ENCODE measurements at places on chromosomes 5 and 9.

- DNase-seq, result no peak
Observed at GRCh38 chr5:111859533-111860270, 102.7 kb upstream of the NREP start.

DNA sequence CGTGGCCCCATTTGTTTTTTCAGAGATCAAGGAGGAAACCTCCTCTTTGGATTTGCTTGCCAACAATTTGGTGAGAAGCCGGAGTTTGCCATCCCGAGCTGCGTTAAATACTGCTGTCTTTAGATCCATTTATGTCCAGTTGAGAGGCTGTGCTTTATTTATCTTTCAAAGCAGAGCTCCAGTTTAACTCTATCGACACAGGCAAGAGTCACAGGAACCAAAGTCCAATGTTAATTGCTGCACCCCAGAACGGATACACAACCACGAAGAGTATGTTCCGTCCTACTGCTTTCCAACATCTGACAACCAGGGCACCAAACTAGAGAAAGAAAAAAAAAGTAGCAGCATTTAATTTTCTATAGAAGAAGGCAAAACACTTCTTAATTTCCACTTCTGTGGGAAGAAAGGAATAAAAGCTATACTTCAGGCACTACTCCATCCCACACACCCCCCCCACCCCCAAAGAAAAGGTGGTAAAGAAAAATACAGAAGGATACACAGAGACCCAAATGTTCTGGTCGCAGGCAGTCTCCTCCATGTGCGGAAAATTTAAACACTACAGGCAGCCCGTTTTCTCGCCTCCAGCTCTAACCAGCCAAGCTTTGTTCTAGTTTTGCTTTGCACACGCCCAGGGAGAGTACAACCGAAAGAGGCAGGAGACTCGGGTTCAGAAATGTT is 1.1 kb downstream of the FEM1C start:
- no peak for DNase-seq

DNA sequence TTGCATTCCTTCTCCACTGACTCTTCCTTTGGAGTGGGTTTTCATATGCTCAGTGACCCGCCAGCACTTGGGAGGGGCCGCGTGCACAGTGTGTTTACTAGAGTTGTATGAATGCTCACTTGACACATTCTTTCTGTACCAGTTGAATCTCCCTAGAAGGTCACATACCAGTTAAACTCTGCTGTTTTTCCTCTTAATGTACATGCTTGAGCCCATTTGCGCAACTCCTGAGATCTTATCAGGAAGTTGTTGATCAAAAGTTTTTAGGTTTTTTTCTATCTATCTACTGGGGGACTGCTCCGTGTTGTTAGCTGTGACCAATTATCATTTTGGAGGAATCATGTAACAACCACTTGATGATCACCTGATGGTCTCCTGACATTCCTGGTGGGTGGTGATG is 392.7 kb downstream of the CDH9 start:
- no peak for DNase-seq

DNA sequence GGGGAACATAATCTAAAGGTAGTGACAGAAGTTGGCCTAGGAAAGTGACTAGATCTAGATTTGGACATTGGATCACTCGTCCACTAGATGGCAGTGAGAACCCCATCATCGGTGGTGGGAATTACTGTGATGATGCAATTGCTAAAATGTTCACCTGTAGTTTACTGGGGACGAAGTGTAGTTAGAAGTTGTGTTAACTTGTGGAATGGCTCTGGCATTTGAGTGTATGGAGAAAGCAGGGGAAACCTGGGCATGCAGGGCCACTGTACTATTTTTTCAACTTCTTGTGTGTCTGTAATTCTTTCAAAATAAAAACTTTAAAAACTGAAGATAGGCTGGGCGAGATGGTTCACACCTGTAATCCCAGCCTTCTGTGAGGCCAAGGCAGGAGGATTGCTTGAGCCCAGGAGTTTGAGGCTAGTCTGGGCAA is 75.5 kb downstream of the PHAX start:
- DNase-seq, result peak; percentile 31

DNA sequence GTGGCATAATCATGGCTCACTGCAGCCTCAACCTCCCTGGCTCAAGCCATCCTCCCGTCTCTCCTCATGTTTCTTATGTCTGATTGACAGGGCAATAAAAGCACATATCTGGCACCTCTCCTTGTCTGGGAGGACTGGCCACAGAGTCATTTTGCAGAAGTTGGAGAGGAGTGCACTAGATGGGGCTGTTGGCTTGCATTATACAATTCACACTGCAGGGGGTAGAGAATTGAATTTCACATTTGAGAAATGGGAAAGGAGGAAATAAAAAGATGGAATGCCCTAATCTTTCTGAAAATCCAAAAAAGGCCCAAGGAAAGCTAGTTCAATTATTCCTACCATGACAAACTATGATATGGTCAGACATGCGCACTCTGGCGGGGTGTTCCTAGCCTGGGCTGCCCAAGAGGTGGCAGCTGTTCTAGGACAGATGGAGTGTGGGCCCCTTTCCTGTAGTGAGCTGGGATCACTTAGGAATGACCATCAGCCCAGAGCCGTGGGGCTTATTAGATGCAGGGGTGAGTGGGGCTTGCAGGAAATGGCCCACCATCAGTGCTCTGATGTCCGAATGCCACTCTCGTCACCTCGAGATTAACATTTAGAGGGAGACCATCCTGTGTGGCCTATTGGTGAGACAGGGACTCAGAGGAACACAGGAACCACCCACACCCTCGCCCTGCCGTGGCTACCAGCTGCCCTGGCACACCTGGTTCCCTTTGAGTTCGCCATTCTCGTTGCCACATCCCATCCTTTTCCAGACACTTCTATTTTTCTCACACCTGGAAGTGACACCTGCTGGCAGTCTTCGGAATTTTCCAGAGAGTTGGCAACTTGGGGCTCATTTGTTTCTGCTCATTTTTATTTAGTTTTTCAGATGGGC is 21.8 kb upstream of the ANKRD18A start:
- no peak for DNase-seq

GRCh38 chr5:137218471-137218870 is 280.7 kb downstream of the SPOCK1 start:
- DNase-seq, result no peak
